Brain microvascular endothelial cell (primary cell): ENCODE measurements at places on chromosomes 12 and 14.

GRCh38 chr12:3698218-3698974 is 54.5 kb downstream of the CRACR2A start:
- peak; percentile 93 for DNase-seq

GRCh38 chr14:54455363-54455762 is 14.2 kb upstream of the CNIH1 start:
- no peak for DNase-seq

DNA sequence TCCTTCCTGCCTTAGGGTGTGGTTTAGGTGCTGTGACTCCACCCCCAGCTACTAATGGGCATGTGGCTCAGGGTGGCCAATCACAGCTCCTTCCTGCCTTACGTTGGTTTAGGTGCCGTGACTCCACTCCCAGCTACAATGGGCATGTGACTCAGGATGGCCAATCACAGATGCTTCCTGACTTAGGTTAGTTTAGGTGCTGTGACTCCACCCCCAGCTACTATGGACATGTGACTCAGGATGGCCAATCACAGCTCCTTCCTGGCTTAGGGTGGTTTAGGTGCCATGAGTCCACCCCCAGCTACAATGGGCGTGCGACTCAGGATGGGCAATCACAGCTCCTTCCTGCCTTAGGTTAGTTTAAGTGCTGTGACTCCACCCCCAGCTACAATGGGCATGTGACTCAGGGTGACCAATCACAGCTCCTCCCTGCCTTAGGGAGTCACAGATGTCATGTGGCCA is 163.9 kb downstream of the TBX5 start:
- DNase-seq: no peak

DNA sequence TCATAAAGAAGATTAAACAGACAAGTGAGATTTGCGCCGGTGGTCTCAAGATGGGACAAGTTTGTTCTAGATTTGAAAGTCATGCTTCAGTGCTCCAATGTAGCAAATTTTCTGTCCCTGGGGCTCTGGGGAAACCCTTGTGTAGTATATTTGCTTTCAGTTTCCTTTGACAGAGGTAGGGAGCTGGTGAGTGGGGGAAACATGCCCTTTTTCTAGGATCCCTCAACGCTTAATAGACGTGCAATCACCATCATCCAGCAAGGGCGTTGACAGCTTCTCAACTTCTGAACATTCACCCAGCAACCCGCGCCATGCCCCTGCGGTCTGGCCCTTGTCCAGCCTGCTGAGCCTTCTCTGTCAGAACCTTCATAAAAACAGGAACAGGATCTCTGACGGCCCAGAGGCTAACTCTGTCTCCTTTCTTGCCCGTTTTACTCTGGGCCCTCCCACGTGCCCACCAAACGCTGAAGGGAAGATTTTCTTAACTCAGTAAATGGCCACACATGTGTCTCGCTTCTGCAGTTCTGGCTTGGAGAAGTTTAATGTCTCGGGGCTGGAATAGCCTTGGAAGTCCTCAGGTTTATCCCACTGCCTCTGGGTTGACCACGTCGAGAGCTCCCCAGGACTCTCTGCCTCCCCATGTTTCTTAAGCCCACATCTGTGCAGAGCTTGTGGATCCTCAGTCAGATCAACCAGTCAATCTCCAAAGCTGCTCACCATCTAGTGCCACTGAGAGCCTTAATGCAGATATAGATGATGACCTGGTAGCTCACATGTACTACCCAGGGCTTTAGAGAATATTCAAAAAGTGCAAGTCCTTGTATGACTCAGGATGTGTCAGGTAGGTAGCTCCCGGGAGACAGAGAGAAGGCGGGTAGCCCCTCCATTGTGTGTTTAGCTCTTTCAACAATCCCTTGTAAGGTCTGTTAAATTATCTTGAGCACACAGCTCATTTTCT is 58.1 kb upstream of the CCND2 start:
- no peak for DNase-seq

DNA sequence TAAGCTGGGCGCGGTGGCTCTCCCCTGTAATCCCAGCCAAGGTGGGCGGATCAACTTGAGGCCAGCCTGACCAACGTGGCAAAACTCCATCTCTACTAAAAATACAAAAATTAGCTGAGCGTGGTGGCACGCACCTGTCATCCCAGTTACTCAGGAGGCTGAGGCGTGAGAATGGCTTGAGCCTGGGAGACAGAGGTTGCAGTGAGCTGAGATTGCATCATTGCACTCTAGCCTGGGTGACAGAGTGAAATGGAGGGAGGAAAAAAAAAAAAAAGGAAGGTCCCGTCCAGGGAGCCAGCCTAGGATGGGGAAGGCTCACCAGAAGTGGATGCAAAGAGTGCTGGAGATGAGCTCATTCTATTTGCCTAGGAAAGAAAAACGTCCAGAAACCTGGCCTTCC is 1.9 kb upstream of the CD27 start:
- no peak for DNase-seq

- no peak for DNase-seq
Observed at GRCh38 chr12:132834181-132834711, 5.6 kb upstream of the GOLGA3 start.

DNA sequence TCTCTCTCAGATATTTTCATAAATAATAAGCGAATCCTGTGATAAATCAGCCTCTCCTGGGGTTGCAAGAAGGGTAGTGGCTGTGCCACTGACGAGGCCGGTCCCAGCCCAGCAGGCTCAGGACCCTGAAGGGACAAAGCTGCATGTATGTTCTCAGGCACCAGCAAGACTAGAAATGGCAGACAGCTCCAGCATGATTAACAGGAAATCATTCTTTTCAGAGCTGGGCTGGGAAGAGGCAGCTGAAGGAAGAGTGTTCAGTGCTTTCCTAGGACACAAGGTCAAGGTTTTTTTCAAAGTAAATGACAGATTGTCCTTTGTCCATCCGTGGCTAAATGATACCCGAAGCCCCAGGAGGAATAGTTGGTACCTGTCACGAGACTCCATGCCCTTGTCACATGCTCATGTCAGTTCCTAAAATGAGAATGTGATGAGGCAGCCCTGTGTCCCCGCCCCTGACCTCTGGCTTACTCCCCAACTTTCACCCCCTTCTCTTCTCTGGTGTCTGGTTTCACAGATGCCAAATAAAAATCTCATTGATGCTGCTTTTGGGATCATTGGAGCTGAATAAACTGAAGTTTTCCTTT is 65.1 kb downstream of the PPP1R36 start:
- no peak for DNase-seq

DNA sequence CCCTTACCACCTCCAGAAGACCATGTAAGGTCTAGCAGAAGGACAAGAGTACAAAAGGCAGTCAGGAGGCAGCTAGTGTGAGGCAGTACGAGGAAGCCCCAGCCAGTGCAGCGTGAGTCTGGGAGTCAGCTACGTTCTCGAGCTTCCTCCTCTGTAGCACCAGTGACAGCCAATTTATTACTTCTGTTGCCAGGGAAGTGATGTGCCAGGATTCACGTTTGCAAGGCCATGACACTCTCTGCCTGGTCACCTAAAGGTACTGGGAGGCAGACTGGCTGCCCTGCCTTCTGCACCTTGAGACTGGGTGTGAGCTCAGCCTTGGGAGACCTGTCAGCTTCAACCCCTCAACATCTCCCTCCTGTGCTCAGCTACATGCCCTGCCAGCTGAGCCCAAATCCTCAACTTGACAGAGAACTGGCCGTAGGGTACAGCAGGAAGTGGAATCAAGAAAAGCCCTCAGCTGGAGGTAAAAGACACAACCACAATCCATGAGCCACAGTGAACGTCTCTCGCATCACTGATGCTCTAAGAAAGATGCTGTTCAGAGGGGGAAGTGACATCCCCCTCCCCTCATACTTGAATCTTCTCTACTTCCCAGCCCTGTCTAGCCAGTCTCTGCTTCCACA is 182.5 kb upstream of the RGS6 start:
- DNase-seq: no peak

- DNase-seq: peak; percentile 98
Observed at GRCh38 chr12:127810041-127810440, 456.9 kb upstream of the TMEM132C start.

DNA sequence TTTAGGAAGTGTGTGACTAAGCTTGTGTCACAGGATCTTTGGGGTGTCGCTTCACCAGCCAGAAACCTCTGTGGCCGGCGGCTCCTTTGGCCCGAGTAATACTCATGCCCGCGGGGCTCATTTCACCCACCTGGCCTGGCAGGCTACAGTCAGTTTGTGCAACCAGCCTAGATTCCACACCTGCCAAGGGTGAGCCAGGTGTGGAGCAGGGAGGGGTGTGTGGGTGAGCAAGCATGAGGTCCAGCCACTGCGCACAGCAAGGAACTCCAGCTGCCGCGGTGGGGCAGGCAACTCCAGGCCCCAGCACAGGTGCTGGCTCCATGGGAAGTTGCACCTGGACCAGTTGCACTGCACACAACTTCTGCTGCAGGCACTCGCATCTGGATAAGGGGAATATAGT is 462.3 kb upstream of the LRFN5 start:
- DNase-seq: no peak

DNA sequence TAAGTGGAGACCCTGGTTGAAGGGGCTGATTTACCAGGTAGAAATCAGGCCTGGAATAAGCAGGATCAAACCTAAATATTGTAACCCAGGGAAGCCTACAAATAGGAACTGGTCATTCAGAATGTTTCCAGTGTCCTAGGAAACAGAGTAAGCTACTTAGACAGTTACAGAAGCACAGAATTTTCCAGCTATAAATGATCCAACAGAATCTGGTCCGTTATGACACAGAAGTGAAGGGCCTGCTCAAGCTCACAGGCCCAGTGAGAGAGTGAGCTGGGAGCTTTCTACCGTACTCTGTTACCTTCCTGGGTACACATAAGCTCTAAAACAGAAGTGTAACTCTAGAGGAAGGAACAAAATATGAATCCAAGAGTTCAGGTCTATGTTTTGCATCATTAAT is 119.1 kb downstream of the TTC7B start:
- no peak for DNase-seq

- DNase-seq: peak; percentile 77
Observed at GRCh38 chr12:64221651-64222008, 466 bp downstream of the KICS2 start.

GRCh38 chr14:69537900-69538299 is 36.8 kb downstream of the CCDC177 start:
- DNase-seq: no peak

GRCh38 chr12:99154216-99154982 is 493.2 kb upstream of the GARIN6 start:
- no peak for DNase-seq

DNA sequence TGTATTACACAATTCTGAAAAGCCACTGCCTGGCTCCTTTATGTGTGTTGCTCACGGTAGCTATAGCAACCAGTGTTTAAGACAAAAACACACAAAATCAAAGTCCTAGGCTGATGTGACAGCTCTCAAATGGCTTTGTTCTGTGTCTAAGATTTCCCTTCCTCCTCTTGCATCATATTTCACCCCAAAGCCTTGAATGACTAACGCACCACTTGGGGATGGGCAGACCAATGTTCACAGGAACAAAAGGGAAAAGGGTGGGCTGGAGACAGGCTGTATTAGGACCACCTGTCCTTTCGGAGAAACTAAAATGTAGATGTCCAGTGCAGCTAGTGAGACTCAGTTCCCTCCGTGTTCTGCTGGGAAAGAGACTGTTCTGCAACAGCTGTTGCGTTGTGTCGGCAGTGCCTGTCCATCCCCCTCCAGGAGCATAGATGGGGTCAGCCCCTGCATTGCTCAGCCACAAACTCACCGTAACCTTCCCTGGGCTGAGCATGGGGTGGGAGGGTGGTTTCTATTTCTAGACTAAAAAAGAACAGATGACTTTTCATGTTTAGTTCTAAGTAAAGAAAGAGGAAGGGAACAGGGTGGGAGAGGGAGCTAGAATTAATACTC is 26.8 kb upstream of the DAAM1 start:
- peak; percentile 88 for DNase-seq

GRCh38 chr14:94575730-94576585 is 5.3 kb upstream of the SERPINA5 start:
- peak; percentile 58 for DNase-seq

DNA sequence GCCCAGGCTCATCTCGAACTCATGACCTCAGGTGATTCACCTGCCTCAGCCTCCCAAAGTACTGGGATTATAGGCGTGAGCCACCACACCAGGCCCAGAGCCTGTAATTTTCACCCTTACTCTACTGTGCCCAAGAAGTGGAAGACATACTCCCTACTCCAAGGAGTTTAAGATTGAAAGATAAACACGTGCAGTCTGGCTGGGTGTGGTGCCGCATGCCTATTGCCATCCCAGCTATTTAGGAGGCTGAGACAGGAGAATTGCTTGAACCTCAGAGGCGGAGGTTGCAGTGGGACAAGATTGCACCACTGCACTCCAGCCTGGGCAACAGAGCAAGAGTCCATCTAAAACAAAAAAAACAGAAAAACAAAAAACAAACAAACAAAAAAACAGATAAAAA is 90.0 kb downstream of the NINJ2 start:
- no peak for DNase-seq

- no peak for DNase-seq
Observed at GRCh38 chr12:81958406-81958805, 199.3 kb upstream of the PPFIA2 start.

- no peak for DNase-seq
Observed at GRCh38 chr14:105601360-105602242, 75.2 kb downstream of the TMEM121 start.

DNA sequence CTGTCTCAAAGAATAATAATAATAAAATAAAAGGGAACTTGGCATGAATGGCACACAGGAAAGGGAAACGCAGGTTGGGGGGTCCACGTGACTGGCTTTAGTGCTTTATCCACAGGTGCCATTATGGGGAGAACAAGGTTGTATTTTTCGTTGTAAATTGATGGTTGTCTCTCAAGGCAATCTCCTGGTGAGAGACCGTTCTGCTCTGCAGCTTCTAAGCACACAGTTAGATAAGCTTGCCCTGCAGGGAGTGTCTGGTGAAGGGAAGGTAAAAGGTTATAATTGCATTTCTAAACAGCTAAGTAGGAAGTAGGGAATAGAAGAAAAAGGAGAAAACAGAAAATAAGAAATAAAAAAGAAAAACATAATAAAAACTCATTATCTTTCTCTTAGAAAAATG is 69.1 kb upstream of the CPSF6 start:
- no peak for DNase-seq

DNA sequence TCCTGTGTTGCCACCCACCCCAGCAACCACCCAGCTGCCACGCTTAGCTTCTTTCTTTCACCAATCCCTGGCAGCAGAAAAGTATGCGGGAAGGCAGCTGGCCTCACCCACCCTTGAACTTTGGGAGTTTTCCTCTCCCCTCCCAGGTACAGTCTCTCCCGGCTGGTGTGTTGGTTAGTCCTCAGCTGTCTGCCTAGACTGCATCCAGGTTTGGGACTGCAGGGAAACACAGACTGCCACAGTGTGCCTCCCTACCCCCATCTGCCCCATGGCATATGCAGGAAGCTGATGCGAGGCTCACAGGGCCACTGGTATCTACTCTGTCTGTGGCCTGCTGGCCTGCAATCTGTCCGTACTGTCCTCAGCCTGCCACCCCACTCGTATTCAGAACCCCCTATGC is 2.1 kb downstream of the CD9 start:
- no peak for DNase-seq

DNA sequence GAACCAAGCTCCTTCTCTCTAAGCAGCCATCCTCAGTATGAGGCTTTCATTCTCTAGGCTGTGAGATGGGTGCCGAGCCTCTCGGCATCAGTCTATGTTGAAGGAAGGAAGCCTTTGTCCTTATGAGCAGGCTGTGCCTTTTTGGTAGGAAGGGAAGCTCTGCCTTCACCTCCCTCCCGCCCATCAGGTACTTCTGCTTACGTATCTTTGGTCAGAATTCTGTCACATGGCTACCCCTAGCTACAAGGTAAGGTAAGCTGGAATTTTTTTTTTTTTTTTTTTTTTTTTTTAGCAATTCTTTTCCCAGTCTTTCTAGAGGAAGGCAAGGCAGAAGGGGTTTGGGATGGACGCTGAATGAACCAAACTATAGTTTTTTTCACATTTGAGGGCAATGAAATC is 16.9 kb downstream of the BATF start:
- DNase-seq: no peak

GRCh38 chr14:74698465-74698864 is 14.4 kb downstream of the AREL1 start:
- no peak for DNase-seq
